ENCODE measurements at places on chromosomes 12 and 14. TPM values are rescaled to one million over a fixed set of nuclear protein-coding genes. Genes with fewer than 3 reads are reported as not detected.

DNA sequence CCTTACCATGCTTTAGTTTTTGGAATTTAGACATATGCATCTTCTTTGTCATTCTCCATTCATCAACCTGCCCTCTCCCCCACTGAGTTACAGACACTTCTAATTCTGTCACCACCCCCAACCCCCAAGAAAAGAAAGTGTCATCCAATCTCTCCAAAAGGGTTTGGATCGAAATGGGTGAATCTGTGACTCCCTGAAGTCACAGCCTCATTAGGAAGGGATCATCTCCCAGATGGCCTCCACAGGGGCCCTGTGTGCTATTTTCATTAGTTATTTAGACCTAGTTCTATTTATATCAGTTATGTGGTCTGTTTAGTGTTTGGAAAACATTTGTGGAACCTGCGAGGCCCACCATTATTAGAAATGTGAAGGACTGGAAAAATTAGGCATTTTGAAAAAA is 191.0 kb upstream of the ATP2B1 start:
- H3K27me3 ChIP-seq, result no peaks in the 10 kb centered on the region
- no peak overlapping the region for H3K27ac ChIP-seq
- no peak overlapping the region for H3K4me3 ChIP-seq
- no peaks in the 10 kb centered on the region for H3K4me1 ChIP-seq
- no peaks in the 10 kb centered on the region for H3K36me3 ChIP-seq

The RFX4 gene
- total RNA-seq, result not detected

DNA sequence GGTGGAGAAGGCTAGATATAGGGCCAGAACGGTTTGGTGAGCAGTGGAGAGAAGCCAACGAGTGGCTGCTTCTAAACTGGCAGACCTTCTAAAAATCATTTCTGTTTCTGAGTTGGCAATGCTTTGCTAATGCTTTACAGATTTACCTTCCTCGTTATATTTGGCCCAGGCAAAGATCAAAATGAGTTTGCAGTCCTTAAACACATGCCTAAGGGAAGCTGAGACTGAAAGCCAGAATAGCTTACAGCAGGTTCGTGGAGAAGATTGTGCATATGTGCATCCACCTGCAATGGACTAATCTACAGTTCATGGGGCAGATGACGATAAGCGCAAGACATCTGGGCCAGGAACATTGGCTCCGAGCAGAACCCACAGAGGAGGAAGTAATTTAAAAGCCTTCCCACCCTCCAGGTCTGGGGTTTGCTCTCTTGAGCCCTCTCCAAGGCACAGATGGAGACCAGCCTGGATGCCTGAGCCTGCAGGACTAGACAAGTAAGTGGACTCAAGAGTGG is 99.4 kb downstream of the NINJ2 start:
- no peak for DNase-seq
- no peak overlapping the region for H3K27ac ChIP-seq
- no peaks in the 10 kb centered on the region for H3K27me3 ChIP-seq
- H3K4me3 ChIP-seq, result no peak overlapping the region
- H3K4me1 ChIP-seq, result no peaks in the 10 kb centered on the region

GRCh38 chr14:30085943-30086342 is 158.3 kb upstream of the PRKD1 start:
- no peak overlapping the region for H3K27ac ChIP-seq
- H3K27me3 ChIP-seq, result no peaks in the 10 kb centered on the region
- H3K36me3 ChIP-seq, result no peaks in the 10 kb centered on the region
- no peak overlapping the region for H3K4me3 ChIP-seq

- no peak for DNase-seq
- H3K27me3 ChIP-seq, result no peaks in the 10 kb centered on the region
- peak overlapping the region; percentile 97 for H3K27ac ChIP-seq
- H3K4me3 ChIP-seq, result peak overlapping the region; percentile 91
- peaks cover 26% of the 10 kb centered on the region for H3K4me1 ChIP-seq
Measured at GRCh38 chr14:74491956-74492775, 939 bp downstream of the NPC2 start.

DNA sequence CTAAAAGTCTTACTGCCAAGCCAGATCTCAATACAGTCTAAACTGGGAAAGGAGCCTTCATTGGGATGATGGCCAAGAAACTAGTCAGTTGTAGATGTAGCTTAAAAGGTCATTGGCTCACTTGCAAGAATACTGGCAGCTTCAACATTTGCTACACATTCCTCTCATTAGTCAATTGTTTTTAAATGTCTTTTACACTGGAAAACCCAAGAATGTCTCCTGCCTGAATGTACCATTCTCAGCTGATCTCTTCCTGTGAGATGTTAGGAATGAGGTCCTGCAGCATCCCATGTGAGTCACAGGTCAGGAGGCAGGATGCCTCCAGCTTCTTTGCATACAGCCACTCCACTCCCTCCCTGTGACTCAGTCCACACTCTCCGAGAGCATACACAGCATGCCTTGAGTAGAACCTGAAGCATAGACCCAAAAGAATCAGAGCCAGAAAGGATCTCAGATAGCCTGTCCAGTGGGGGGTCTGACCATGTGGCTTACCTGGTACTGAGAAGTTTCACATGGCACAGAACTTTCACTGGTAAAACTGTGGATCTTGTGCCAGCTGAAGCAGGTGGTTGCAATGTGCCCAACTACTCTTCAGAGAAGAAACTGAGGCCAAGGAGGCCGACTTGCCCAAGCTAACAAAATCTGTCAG is 56.0 kb upstream of the HECTD1 start:
- no peak for DNase-seq
- H3K4me1 ChIP-seq, result peaks cover 20% of the 10 kb centered on the region
- no peaks in the 10 kb centered on the region for H3K36me3 ChIP-seq
- H3K27me3 ChIP-seq, result no peaks in the 10 kb centered on the region

- DNase-seq, result no peak
- H3K27ac ChIP-seq, result peak overlapping the region; percentile 39
- H3K4me1 ChIP-seq, result no peaks in the 10 kb centered on the region
- no peak overlapping the region for H3K4me3 ChIP-seq
- no peaks in the 10 kb centered on the region for H3K36me3 ChIP-seq
- H3K27me3 ChIP-seq, result no peaks in the 10 kb centered on the region
Measured at GRCh38 chr14:95311752-95312151, 8.0 kb downstream of the CLMN start.

The CFAP251 gene
- 0.62 TPM for total RNA-seq

- no peak overlapping the region for H3K27ac ChIP-seq
- H3K36me3 ChIP-seq, result no peaks in the 10 kb centered on the region
- no peak for DNase-seq
- H3K27me3 ChIP-seq, result no peaks in the 10 kb centered on the region
Measured at GRCh38 chr12:26750531-26751175, 82.3 kb downstream of the ITPR2 start.

- H3K4me3 ChIP-seq, result no peak overlapping the region
- H3K36me3 ChIP-seq, result no peaks in the 10 kb centered on the region
- no peak for DNase-seq
- H3K27me3 ChIP-seq, result no peaks in the 10 kb centered on the region
- H3K4me1 ChIP-seq, result no peaks in the 10 kb centered on the region
Measured at GRCh38 chr12:71584356-71584755, 79.3 kb downstream of the ZFC3H1 start.

GRCh38 chr12:19683178-19683927 is 244.1 kb downstream of the AEBP2 start:
- H3K4me1 ChIP-seq, result no peaks in the 10 kb centered on the region
- no peak overlapping the region for H3K4me3 ChIP-seq
- H3K36me3 ChIP-seq, result no peaks in the 10 kb centered on the region
- no peak overlapping the region for H3K27ac ChIP-seq

DNA sequence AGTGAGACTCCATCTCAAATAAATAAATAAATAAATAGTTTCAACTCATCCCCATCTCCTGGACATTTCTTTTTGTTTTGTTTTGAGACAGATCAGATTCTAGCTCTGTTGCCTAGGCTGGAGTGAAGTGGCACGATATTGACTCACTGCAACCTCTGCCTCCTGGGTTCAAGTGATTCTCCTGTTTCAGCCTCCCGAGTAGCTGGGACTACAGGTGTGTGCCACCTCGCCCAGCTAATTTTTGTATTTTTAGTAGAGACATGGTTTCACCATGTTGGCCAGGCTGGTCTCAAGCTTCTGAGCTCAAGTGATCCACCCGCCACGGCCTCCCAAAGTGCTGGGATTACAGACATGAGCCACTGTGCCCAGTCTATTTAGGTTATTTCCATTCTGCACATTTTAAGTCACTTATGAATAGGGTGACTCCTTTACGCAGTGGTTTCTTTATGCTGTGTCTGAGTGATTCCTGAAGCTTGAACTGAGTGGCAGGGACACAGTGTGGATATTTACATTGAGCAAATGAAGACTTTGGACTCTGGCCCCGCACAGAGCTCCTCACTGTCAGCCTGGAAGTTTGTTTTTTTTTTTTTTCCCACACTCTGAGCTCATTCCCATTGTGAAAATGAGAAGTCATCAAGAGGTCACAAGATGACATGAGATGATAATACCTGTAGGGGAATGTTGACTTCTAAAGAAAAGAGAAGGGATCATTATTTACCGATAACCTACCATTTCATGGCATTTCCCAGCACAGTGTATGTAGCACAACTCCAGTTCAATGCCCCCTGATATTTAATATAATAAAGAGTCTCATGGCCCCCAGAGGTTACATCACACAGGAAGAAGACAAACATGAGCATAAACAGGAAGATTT is 72.6 kb downstream of the TBX3 start:
- H3K27ac ChIP-seq, result no peak overlapping the region
- H3K4me1 ChIP-seq, result no peaks in the 10 kb centered on the region
- no peaks in the 10 kb centered on the region for H3K36me3 ChIP-seq
- no peak overlapping the region for H3K4me3 ChIP-seq
- no peaks in the 10 kb centered on the region for H3K27me3 ChIP-seq

The RHOJ gene
- 4.2 TPM for total RNA-seq

The PYGL gene
- total RNA-seq, result 8.6 TPM

DNA sequence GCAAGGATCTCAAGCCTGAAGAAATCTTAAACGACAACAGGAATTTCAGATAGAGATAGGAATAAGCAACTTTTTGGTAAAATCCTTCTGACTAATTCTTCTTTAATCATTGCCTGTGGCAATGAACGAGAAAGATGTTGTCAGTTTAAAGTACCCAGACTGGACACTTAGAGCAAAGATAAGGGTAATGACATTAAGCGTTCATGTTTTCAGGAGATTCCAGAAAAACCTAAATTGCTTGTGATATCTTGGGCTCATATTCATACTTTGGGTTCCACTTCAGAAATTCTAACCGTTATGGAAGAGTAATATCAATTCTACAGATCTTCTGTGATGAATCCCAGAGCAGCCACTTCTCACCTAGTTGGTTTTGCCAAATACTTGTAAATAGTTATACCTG is 73.7 kb upstream of the RHOJ start:
- DNase-seq, result no peak
- H3K4me1 ChIP-seq, result no peaks in the 10 kb centered on the region
- H3K4me3 ChIP-seq, result no peak overlapping the region
- H3K27me3 ChIP-seq, result no peaks in the 10 kb centered on the region
- no peak overlapping the region for H3K27ac ChIP-seq

The ST8SIA1 gene
- 0.17 TPM for total RNA-seq

GRCh38 chr14:72941286-72941985 is 15.2 kb downstream of the DCAF4 start:
- no peaks in the 10 kb centered on the region for H3K27me3 ChIP-seq
- H3K27ac ChIP-seq, result no peak overlapping the region
- H3K36me3 ChIP-seq, result peaks cover 83% of the 10 kb centered on the region
- no peak overlapping the region for H3K4me3 ChIP-seq
- H3K4me1 ChIP-seq, result no peaks in the 10 kb centered on the region
- DNase-seq, result no peak

- no peaks in the 10 kb centered on the region for H3K27me3 ChIP-seq
- no peak for DNase-seq
- no peak overlapping the region for H3K27ac ChIP-seq
- no peak overlapping the region for H3K4me3 ChIP-seq
- H3K36me3 ChIP-seq, result no peaks in the 10 kb centered on the region
- no peaks in the 10 kb centered on the region for H3K4me1 ChIP-seq
Measured at GRCh38 chr12:33376153-33376552, 63.5 kb downstream of the SYT10 start.

The TEX52 gene
- 0.68 TPM for total RNA-seq

The P2RX2 gene
- total RNA-seq, result not detected

The CCDC63 gene
- total RNA-seq, result not detected

- peaks cover 61% of the 10 kb centered on the region for H3K4me1 ChIP-seq
- H3K27me3 ChIP-seq, result no peaks in the 10 kb centered on the region
- DNase-seq, result no peak
- no peak overlapping the region for H3K27ac ChIP-seq
- H3K4me3 ChIP-seq, result no peak overlapping the region
- no peaks in the 10 kb centered on the region for H3K36me3 ChIP-seq
Measured at GRCh38 chr12:116209503-116209902, 68.0 kb downstream of the MED13L start.

The MYO1H gene
- not detected for total RNA-seq

GRCh38 chr12:120241561-120242274 is 23.8 kb downstream of the PXN start:
- DNase-seq, result no peak
- H3K4me3 ChIP-seq, result no peak overlapping the region
- peaks cover 77% of the 10 kb centered on the region for H3K4me1 ChIP-seq
- no peaks in the 10 kb centered on the region for H3K36me3 ChIP-seq
- no peaks in the 10 kb centered on the region for H3K27me3 ChIP-seq

The PIWIL1 gene
- not detected for total RNA-seq

GRCh38 chr12:96211988-96212387 is 17.8 kb downstream of the ELK3 start:
- H3K27ac ChIP-seq, result peak overlapping the region; percentile 55
- no peaks in the 10 kb centered on the region for H3K36me3 ChIP-seq
- no peaks in the 10 kb centered on the region for H3K27me3 ChIP-seq
- DNase-seq, result no peak
- H3K4me3 ChIP-seq, result no peak overlapping the region
- H3K4me1 ChIP-seq, result peaks cover 33% of the 10 kb centered on the region

DNA sequence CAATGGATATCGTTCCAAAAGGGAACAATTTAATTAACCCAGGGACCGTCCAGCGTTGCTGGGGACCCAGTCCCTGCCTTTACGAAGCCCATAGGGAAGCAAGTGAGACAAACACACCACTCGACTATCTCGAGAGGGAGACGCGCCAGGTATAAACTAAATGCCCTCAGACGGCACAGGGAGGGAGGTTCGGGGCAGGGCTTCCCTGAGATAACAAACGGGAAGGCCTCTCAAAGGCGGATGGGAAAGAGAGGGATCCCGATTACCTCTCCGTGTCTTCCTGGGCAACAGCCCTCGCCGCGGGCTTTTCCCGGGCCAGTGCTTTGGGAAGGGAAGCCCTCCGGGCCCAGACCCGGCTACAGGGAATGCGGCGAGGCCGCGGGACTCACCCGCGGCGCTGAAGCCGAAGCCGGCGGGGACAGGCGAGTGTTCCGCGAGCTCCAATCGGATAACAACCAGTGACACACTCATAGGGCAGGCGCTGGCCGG is 390 bp downstream of the BRAP start:
- DNase-seq, result no peak
- peaks cover 26% of the 10 kb centered on the region for H3K36me3 ChIP-seq
- H3K27me3 ChIP-seq, result no peaks in the 10 kb centered on the region
- H3K4me3 ChIP-seq, result peak overlapping the region; percentile 75
- peak overlapping the region; percentile 85 for H3K27ac ChIP-seq

GRCh38 chr12:68608191-68608590 is 2.5 kb upstream of the RAP1B start:
- no peak overlapping the region for H3K27ac ChIP-seq
- no peak for DNase-seq
- H3K4me1 ChIP-seq, result peaks cover 11% of the 10 kb centered on the region
- no peak overlapping the region for H3K4me3 ChIP-seq
- no peaks in the 10 kb centered on the region for H3K36me3 ChIP-seq
